Endothelial cell of umbilical vein (primary cell): ENCODE measurements at places on chromosomes 1 and 21. TPM values are rescaled to one million over a fixed set of nuclear protein-coding genes. Genes with fewer than 3 reads are reported as not detected.

DNA sequence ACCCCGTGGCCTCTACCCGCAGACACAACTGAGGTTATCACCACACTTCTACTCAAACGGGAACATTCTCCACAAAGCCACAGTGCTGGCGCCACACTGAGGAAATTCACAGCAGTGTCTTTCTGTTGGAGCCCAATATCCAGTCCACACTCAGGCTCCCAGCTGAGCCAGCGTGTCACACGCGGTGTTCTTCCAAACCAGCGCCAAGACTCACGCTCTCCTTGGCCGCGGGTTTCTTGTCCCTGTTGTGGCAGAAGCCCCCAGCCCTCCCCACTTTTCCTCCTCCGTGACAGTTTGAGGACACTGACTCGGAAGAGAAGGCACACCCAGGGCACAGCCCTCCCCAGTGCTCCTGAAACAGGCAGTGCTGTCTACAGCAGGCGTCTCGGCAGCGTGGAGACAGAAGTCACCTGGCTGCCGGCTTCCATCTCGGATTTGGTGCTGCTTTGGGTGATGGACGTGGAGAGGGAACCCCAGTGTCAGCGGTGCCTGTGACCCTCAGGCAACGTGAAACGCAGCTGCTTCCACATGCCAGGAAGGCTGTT, 35.4 kb upstream of the AGPAT3 start:
- H3K4me3 ChIP-seq, result no peak overlapping the region
- H3K36me3 ChIP-seq, result no peaks in the 10 kb centered on the region
- H3K27me3 ChIP-seq, result peaks cover 3% of the 10 kb centered on the region
- H3K27ac ChIP-seq, result no peak overlapping the region
- no peak for DNase-seq

Gene CD101
- total RNA-seq, result 0.30 and 0.97 TPM in 2 replicates

- H3K27ac ChIP-seq, result peak overlapping the region; percentile 79
- peaks cover 82% of the 10 kb centered on the region for H3K4me1 ChIP-seq
Observed at GRCh38 chr1:202282596-202283283, 59.0 kb downstream of the UBE2T start.

DNA sequence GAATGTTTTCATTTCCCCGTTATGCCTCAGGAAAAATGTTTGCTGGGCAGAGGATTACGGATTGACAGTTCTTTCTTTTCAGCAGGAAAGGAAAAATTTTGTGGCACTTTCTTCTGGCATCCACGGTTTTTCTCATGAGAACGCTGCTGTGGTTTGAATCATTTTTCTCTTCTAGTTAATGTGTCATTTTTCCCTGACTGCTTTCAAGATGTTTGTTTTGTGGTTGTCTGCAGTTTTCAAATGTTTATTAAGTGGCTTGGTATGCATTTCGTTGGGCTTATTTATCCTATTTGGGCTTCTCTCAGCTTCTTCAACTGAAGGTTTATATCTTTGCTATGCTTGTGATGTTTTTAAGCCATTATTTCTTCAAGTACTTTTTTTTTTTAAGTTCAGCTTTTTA, 359.0 kb downstream of the RGS7 start:
- H3K27ac ChIP-seq, result no peak overlapping the region
- no peak overlapping the region for H3K4me3 ChIP-seq
- DNase-seq, result peak; percentile 5
- no peaks in the 10 kb centered on the region for H3K27me3 ChIP-seq
- no peaks in the 10 kb centered on the region for H3K4me1 ChIP-seq

DNA sequence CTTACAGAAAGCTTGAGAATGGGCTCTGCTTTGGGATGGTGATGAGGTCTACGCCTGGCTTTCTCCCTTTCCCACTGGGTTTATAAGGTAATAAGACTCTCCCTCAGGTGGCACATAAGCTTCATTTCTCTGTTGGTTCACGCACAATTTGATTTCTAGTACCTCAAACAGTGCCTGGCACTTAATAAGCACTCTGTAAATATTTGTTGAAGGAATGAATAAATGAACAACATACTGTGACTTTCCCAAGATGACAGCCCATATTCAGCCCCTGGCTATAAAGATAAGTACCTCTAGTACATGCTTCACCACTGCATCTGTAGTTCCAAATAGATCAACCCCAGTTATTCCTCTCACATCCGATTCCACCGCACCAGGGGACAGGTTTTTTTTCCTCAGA, 17.8 kb downstream of the COPA start:
- H3K4me1 ChIP-seq, result no peaks in the 10 kb centered on the region
- H3K27me3 ChIP-seq, result no peaks in the 10 kb centered on the region
- peaks cover 7% of the 10 kb centered on the region for H3K36me3 ChIP-seq
- no peak overlapping the region for H3K4me3 ChIP-seq
- H3K27ac ChIP-seq, result no peak overlapping the region
- DNase-seq, result no peak

Gene CLCA4
- not detected in 2 replicates for total RNA-seq

DNA sequence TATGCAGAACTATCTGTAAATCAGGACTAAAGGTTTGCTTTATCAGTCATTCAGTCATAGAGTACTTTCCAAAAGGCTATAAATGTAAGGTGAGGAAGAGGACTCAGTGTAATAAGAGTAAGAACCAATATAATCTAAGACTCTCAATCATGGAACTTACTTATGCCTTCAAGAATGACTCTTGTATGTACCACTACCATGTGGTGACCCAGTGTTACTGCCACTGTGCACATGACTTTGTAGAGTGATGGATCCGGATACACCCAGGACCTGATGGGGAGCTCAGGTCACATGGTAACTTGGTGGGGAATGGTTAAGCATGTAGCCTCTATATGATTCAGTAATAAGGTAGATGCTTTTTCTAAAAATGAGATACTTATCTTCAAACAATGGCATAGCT, 2099.8 kb downstream of the MRPL39 start:
- no peak overlapping the region for H3K27ac ChIP-seq
- DNase-seq, result no peak
- no peaks in the 10 kb centered on the region for H3K36me3 ChIP-seq

DNA sequence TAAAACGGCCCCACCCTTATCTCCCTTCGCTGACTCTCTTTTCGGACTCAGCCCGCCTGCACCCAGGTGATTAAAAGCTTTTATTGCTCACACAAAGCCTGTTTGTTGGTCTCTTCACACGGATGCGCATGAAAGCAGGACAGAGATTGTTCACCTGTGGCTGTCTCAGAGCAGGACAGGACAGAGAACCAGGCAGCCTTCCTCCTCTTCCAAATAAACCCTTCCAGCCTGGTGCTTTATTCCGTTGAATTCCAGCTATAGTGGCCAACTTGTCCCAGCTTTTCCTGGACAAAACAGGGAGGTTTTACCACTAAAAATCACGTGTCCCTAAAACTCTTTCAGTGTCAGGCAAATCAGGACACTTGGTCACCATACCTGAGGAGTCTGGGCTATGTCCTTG, 9.5 kb upstream of the DMRTB1 start:
- no peak overlapping the region for H3K27ac ChIP-seq
- DNase-seq, result no peak
- H3K36me3 ChIP-seq, result no peaks in the 10 kb centered on the region
- no peak overlapping the region for H3K4me3 ChIP-seq
- H3K4me1 ChIP-seq, result no peaks in the 10 kb centered on the region

DNA sequence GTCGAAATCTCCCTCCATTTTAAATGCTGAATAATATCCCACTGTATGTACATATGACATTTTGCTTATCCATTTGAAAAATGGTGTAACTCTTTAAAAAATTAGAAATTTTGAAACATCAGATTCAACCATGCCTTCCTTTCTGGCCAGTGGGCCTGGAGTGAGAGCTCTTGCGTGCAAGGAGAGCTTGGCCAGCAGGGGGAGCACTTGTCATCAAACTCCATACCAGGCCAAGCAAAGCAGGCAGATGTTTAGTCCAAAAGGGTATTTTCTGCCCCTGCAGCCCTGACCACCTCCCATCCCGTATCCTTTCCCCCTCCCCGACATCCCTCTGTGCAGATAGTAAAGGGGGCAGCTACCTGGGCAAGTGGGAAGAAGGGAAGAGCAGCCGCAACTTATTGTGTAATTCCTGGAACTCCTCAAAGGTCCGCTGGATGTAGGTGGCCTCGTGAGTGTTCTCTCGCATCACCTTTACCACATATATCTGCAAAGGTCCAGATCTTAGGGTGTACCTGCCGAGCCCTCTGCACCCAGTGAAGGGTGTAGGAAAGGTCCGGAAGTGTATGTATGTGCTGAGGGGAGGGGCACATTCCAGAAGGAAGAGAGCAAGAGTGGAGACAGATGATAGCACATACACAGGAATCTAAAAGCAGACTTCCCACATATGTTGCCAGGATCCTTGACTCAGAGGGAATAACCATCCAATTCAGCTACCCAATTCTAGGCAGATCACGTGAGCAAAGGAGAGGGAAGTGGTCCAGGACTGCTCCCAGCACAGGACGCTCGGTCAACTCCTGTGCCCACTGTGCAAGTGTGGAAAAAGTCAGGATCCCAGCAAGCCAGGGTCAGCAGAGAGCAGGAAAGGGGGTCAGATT, 19.9 kb upstream of the PPP1R15B start:
- peak; percentile 75 for DNase-seq
- no peak overlapping the region for H3K4me3 ChIP-seq
- peaks cover 12% of the 10 kb centered on the region for H3K4me1 ChIP-seq
- no peak overlapping the region for H3K27ac ChIP-seq
- peaks cover 6% of the 10 kb centered on the region for H3K36me3 ChIP-seq

DNA sequence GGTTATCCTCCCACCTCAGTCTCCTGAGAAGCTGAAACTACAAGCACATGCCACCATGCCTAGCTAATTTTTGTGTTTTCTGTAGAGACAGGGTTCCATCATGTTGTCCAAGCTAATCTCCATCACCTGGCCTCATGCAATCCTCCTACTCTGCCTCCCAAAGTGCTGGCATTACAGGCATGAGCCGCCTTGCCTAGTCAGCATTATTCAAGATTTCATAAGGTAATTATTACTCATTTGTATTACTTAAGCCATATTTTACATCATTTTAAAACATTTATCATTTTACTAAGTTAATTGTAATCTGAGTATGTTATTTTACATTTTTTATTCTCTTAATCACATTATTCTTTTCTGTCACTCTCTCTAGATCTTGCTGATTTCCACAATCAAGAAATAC, 1575.6 kb downstream of the NCAM2 start:
- H3K4me3 ChIP-seq, result no peak overlapping the region
- no peaks in the 10 kb centered on the region for H3K27me3 ChIP-seq
- no peak for DNase-seq
- H3K4me1 ChIP-seq, result peaks cover 3% of the 10 kb centered on the region
- H3K27ac ChIP-seq, result no peak overlapping the region

Gene SLC44A5
- total RNA-seq, result 1.6 TPM in 2 replicates

Gene S100A7A
- total RNA-seq, result not detected in 2 replicates

DNA sequence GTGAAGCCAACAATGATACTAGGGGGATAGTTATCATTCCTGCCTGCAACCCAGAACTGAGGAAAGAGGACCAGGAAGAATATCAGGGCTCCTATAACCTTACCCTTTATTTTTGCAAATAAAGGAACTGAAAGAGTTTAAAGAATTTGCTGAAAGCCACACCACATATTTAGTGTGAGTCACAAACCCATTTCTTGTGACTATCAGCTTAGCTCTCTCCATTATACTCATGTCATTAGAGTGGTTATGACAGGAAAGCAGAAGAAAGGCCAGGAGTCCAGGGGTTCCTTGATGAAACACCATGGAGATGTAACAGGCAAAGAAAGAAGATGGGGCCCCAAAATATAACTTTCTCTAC, 141.1 kb upstream of the SAMSN1 start:
- no peak for DNase-seq
- H3K36me3 ChIP-seq, result no peaks in the 10 kb centered on the region
- H3K27ac ChIP-seq, result no peak overlapping the region
- H3K27me3 ChIP-seq, result no peaks in the 10 kb centered on the region
- H3K4me1 ChIP-seq, result peaks cover 10% of the 10 kb centered on the region

GRCh38 chr1:27438621-27439061, 46.2 kb downstream of the GPR3 start:
- no peak overlapping the region for H3K4me3 ChIP-seq
- H3K4me1 ChIP-seq, result peaks cover 21% of the 10 kb centered on the region
- no peak overlapping the region for H3K27ac ChIP-seq
- H3K36me3 ChIP-seq, result peaks cover 2% of the 10 kb centered on the region

Gene TMEM50B
- total RNA-seq, result 29.3 and 29.7 TPM in 2 replicates

DNA sequence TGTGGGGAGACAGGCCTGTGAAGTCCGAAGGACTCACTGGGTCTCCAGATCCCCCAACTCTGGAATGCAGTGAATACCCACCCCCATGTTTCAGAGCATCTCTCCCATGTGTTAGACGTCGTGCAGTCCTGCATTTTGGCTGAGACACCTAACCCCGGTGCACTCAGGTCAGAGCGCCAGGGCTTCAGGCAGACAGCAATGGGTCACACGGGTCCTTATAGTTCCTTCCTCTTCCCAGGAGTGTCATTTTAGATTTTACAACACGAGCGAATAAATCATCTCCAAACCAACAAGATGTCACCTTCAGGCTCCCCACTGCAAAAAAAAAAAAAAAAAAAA, 5.1 kb downstream of the PRRX1 start:
- peaks cover 26% of the 10 kb centered on the region for H3K27me3 ChIP-seq
- no peak overlapping the region for H3K4me3 ChIP-seq
- DNase-seq, result no peak
- no peak overlapping the region for H3K27ac ChIP-seq
- no peaks in the 10 kb centered on the region for H3K36me3 ChIP-seq

DNA sequence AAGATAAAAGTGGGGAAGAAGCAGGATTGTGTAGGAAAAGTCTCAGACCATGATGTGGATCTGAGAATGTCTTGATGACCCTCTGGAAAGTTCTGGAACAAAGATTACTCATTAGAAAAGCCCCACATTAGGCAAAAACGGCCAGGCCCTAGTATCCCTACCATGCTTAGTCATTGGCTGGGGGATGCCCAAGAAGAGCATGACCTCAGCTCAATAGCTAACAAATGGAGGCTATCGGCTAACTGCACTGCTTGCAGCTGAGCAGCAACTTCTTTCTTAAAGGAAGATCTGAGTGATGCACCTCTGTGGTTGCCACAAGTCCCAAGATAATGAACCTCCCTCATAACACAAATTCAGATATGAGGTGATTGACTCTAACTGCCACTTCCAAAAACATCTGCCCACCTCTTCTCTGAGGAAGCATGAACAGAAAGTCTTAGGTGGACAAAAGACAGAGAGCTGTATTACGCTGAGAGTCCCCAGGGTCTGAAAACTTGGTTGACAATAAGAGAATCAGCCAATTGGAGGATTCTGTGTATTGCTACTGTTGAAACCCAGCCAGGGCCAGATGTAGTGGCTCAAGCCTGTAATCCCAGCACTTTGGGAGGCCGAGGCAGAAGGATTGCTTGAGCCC, 64.6 kb upstream of the AK4 start:
- no peak overlapping the region for H3K4me3 ChIP-seq
- no peaks in the 10 kb centered on the region for H3K27me3 ChIP-seq
- no peak for DNase-seq
- no peaks in the 10 kb centered on the region for H3K36me3 ChIP-seq
- no peak overlapping the region for H3K27ac ChIP-seq

- no peaks in the 10 kb centered on the region for H3K27me3 ChIP-seq
- no peaks in the 10 kb centered on the region for H3K36me3 ChIP-seq
- H3K4me1 ChIP-seq, result no peaks in the 10 kb centered on the region
- H3K27ac ChIP-seq, result no peak overlapping the region
- DNase-seq, result no peak
Observed at GRCh38 chr1:64655861-64656260, 89.0 kb upstream of the RAVER2 start.

Gene LCE1E
- not detected in 2 replicates for total RNA-seq

GRCh38 chr1:53551428-53551995, 92.3 kb downstream of the DMRTB1 start:
- DNase-seq, result no peak
- H3K36me3 ChIP-seq, result no peaks in the 10 kb centered on the region
- no peaks in the 10 kb centered on the region for H3K4me1 ChIP-seq
- H3K4me3 ChIP-seq, result no peak overlapping the region
- no peak overlapping the region for H3K27ac ChIP-seq
- H3K27me3 ChIP-seq, result no peaks in the 10 kb centered on the region
